Naive thymus-derived CD8-positive, alpha-beta T cell (primary cell): ENCODE measurements at places on chromosomes 3 and 15. TPM values are rescaled to one million over a fixed set of nuclear protein-coding genes. Genes with fewer than 3 reads are reported as not detected.

Gene GRAMD2A
- not detected for total RNA-seq

- no peak for DNase-seq
Observed at GRCh38 chr15:35427091-35427490, 118.9 kb downstream of the DPH6 start.

Gene SLC7A14
- total RNA-seq = not detected

GRCh38 chr15:29753506-29753905 lies 68.8 kb downstream of the TJP1 start:
- no peak for DNase-seq

- no peak for DNase-seq
Observed at GRCh38 chr3:193828477-193828876, 235.5 kb downstream of the OPA1 start.

GRCh38 chr15:100834731-100835130 lies 44.9 kb upstream of the ALDH1A3 start:
- DNase-seq = no peak

- DNase-seq = peak; percentile 14
Observed at GRCh38 chr3:72938471-72939265, 50.8 kb downstream of the GXYLT2 start.

- peak; percentile 42 for DNase-seq
Observed at GRCh38 chr15:64009798-64010261, 36.5 kb downstream of the DAPK2 start.

- DNase-seq = no peak
Observed at GRCh38 chr15:38587214-38587613, 22.6 kb upstream of the RASGRP1 start.

- no peak for DNase-seq
Observed at GRCh38 chr3:89227634-89228033, 120.2 kb downstream of the EPHA3 start.

Gene STRIT1
- total RNA-seq = not detected

Gene KBTBD13
- total RNA-seq = not detected
